T-helper 1 cell treated with Interleukin-12 subunit alpha and Interleukin-12 subunit beta and Interleukin-4 antibody, amounts not matched to agents 30 ng/mL and 1 ng/mL, for 36 hours (primary cell): ENCODE measurements at places on chromosomes 12 and 14. TPM values are rescaled to one million over a fixed set of nuclear protein-coding genes. Genes with fewer than 3 reads are reported as not detected.

Gene GPR137C
- total RNA-seq: 0.32 and 0.47 TPM in 2 replicates

Gene CLSTN3
- 86.2 and 86.5 TPM in 2 replicates for total RNA-seq

Gene CIDEB
- 23.7 and 27.8 TPM in 2 replicates for total RNA-seq

Gene BORCS5
- total RNA-seq: 18.1 and 21.7 TPM in 2 replicates

Gene CCDC184
- total RNA-seq: 0.12 and 0.32 TPM in 2 replicates

Gene TMPRSS12
- not detected in 2 replicates for total RNA-seq

Gene OTOGL
- total RNA-seq: not detected in 2 replicates

Gene GSC
- not detected in 2 replicates for total RNA-seq

Gene ST8SIA1
- 0.86 and 0.95 TPM in 2 replicates for total RNA-seq

Gene NPFF
- 0.44 TPM in 1 of 2 replicates, not detected in the other for total RNA-seq

Gene CPSF6
- total RNA-seq: 92.9 and 96.2 TPM in 2 replicates

Gene FOXG1
- total RNA-seq: not detected in 2 replicates

Gene TAS2R30
- 4.2 and 5.4 TPM in 2 replicates for total RNA-seq

Gene DENND5B
- 0.10 TPM in 2 replicates for total RNA-seq

Gene BCAT1
- total RNA-seq: 38.0 and 39.7 TPM in 2 replicates

Gene HOXC9
- not detected in 2 replicates for total RNA-seq

Gene CCER1
- not detected in 2 replicates for total RNA-seq

Gene ANKRD33
- total RNA-seq: not detected in 2 replicates

Gene FGF23
- total RNA-seq: not detected in 2 replicates

Gene CCDC63
- not detected in 2 replicates for total RNA-seq

Gene ASB2
- total RNA-seq: 62.2 and 66.6 TPM in 2 replicates

Gene NANOG
- not detected in 2 replicates for total RNA-seq

Gene IQSEC3
- total RNA-seq: 0.32 and 0.59 TPM in 2 replicates

Gene LTBP2
- 0.07 and 0.83 TPM in 2 replicates for total RNA-seq

Gene ITPK1
- 68.4 and 74.0 TPM in 2 replicates for total RNA-seq

Gene NELL2
- 47.1 and 47.9 TPM in 2 replicates for total RNA-seq

Gene FSCB
- total RNA-seq: not detected in 2 replicates
